Panc1 (cell line): ENCODE measurements at places on chromosomes 5 and 9.

DNA sequence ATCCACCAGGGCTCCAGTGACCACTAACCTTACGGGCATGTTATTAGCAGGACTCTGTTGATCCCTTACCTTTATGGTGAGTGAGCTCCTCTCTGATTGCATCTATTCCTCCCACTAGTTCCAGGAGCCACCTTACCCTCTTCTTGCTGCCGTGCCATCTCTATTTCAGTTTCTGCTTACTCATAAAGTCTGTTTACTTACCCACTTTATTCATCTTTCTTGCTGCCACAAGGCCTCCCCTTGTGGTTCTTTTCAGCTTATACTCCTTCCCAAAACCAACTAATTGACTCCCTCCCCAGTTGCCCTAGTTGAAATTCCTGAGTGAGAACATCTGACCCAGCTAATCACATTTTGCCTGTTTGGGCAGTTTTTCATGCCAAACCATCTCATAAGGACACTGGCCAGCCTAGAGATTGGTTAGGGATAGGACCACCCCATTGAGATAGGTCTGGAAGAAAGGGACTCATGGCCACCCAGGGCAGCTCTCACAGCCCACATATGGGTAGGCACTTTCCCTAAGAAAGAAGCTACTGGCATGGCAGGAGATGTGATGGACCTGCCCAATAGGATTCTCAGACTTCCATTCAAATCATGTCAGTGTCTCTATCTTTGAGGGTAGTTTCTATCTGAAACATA, 412.7 kb downstream of the EFNA5 start:
- DNase-seq, result no peak

DNA sequence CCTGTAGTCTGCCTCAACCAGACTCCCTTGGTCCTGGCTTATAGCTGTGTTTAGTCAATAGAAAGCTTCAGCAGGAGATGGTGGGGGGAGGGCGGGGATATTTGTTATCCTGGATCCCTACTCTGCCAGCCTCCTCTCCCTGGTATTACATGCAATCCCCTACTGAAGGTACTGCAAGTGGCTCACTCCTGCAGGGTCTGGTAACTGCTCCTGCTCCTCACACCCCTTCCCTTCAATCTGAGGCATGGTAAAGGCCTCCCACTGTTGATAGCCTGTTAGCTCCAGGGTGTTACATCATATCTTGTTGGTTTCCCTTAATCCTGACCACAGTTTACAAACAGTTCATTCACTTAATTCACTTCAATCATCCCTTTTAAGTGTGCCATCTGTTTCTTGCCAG, 137.5 kb downstream of the AP3B1 start:
- DNase-seq, result no peak

DNA sequence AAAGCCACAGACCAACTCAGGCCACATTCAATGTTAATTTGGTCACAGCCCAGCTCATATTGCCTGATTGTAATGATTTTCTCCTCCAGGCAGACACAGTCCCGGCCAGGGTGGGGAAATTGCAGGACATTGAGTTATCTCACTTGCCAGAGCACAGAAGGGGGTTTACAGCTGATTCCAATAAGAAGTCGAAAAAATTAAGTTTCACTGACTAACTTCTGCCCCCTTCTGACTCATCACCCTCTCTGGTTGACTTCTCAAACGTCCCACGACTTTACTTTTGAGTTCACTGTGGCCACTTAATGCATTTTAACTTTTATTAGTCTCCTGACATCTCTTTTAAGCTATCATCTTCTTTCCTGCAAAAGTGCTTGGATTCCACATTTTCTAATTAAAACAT, 321.4 kb upstream of the WWC1 start:
- no peak for DNase-seq

DNA sequence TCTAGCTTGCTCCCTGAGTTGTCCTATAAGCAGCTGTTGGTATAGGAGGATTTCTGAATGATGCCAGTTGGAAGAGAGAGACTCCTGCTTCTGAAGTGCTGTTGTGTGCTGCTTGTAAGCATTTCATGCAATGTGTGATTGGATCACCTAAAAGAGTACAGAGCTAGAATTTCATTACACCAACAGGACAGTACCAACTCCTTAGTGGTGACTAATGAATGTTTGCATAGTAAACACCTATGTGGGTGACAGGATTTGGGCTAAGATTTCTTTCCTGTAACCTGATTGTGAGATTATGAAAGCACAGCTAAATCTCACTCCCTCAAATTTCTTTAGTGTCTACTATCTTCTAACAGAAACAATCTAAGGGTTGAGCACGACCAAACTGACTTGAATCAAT, 67.0 kb downstream of the GCNT1 start:
- DNase-seq, result no peak

GRCh38 chr9:99012957-99013512, 69.3 kb downstream of the COL15A1 start:
- no peak for DNase-seq

GRCh38 chr5:159786901-159787691, 129.2 kb upstream of the ADRA1B start:
- no peak for DNase-seq

DNA sequence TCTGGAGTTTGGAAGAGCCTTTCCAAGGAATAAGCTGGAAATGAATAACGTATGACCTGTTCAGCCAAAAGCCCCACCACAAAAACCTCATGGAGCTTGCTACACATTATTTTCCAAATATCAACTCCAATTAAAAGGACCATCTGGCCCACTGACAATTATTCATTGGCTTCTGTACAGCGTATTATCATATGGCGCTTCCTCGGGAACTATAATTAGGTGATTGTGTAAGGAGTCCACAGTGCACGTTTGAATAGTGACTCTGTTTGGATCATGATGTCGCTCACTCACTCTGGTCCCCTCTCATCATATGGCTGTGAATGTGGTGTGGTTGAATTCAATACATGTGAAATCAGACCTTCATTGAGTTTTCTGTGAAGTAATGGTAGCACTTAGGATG, 52.1 kb downstream of the GDNF start:
- no peak for DNase-seq

DNA sequence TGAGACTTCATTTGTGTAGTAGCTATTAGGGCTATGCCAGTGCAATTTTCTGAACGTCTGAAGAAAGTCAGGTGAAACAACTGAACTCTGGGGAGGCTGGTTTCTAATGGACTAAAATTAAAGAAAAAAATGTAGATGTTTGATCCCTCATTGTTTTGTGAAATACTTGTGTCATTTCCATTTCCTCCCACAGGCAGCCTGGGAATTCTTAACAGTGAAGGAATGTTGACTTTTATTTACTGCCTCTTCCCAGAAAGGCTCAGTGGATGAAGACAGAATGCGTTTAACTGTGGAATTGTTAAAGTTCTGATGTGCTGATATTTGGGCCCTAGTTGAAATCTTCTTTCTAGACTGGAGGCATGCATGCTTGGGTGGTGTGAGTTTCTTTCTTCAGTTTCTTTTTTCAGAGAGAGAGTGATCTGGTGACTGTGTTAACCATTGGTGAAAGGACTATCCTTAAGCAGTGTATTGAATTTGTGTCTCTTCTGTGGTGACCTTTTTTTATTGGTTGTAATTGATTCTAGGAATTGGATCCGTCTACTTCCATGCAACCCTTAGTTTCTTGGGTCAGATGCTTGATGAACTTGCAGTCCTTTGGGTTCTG, 15.5 kb downstream of the ACER2 start:
- no peak for DNase-seq

DNA sequence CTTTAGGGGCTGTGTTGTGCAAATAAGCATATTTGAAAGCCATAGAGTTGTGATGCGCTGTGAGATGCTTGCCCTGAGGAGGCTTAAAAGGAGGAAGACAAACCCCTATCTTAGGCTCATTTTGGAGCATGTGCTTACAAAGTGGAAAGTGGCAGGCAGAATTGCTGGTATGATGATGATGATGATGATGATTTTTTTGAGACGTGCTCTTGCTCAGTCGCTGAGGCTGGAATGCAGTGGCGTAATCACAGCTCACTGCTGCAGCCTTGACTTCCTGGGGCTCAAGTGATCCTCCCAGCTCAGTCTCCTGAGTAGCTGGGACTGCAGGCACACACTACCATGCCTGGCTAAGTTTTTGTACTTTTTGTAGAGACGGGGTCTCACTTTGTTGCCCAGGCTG, 1.7 kb downstream of the CNOT8 start:
- no peak for DNase-seq

DNA sequence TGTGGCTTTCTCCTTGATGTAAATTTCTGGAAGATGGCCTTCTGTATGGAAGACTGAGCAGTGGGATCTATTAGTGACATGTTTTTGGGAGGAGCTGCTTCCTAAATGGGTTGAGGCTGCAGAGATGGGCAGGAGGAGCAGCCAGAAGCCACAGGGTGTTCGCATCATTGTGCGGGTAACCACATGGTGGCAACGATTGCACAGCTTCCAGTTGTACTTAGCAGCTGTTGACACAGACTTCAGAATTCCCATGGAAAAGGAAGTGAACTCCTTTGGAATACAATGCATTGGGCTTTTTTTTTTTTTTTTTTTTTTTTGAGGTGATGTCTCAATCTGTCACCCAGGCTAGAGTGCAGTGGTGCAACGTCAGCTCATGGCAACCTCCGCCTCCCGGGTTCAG, 297.3 kb downstream of the NR3C1 start:
- peak; percentile 20 for DNase-seq

DNA sequence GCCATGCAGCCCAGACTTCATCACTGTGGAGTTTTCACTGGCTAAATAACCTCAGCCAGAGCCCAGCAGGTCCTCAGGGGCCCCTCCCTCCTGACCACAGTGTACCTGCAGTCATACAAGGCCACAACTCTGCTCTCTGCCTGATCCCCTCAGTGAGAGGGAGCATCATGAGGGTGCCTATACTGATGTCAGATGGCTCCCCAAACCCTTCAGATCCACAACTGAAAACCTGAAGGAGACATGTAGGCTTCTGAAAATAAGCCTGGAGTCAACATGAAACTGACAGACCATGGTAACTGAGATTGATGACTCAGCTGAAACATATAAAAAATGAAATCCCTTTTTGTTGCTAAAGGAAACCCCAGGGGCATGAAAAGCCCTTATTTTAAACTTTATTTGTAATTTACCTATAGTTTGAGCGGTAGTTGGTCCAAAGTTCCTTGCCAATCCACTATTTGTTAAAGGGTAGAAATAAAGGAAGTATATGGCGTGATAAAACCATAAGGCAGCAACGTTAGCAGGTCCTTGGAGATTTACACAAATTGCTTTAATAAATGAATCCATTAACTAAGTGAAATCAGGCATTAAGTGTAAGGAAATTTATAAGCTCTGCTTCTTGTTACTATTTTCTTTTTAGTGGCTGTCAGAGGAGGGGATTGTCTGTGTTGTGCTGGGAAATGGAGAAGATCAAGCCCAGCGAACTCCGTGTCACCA, 68.3 kb downstream of the FGF1 start:
- no peak for DNase-seq

- DNase-seq, result no peak
These were observed 103.7 kb downstream of the SIL1 start for GRCh38 chr5:139094154-139095131.

DNA sequence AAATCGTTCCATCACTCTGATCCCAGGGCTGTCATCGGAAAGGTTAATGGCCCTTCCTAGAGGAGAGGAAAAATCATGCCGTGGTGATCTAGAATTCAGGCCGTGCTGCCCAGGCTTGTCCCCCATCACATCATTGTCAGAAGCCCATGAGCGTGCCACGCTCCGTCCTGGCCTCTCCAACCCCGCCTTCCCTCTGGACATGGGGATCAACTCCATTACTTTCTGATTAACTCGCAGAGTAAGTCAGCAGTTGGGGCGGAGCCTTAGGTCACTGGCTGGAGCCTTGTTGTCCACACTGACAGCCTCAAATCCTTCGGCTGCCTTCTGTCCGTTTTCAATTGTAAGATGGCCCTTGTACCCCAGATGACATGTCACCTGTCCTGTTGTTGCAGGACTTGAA, 75.0 kb downstream of the MVB12B start:
- DNase-seq, result no peak

DNA sequence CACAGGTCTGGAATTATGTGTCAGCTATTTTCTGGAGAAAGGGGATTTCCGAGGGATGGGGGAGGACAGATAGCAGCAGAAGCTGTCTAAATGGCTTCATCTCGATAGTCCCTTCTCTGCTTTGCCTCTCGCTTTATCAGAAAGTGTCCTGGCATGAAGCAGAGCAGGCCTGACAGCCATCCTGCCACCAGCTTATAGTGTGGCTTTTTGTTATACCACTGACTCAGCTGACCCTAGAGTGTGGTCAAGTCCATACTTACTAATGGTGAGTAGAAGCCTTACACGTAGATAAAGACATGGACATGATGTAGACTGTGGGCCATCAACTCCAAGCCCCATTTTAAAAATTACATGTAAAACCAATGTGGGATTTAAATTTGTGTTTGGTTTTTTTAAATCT, 50.0 kb downstream of the RCL1 start:
- no peak for DNase-seq

- no peak for DNase-seq
These were observed 179.8 kb upstream of the PPP1R26 start for GRCh38 chr9:135299651-135300345.

GRCh38 chr9:132054024-132054423, 25.6 kb downstream of the MED27 start:
- no peak for DNase-seq

DNA sequence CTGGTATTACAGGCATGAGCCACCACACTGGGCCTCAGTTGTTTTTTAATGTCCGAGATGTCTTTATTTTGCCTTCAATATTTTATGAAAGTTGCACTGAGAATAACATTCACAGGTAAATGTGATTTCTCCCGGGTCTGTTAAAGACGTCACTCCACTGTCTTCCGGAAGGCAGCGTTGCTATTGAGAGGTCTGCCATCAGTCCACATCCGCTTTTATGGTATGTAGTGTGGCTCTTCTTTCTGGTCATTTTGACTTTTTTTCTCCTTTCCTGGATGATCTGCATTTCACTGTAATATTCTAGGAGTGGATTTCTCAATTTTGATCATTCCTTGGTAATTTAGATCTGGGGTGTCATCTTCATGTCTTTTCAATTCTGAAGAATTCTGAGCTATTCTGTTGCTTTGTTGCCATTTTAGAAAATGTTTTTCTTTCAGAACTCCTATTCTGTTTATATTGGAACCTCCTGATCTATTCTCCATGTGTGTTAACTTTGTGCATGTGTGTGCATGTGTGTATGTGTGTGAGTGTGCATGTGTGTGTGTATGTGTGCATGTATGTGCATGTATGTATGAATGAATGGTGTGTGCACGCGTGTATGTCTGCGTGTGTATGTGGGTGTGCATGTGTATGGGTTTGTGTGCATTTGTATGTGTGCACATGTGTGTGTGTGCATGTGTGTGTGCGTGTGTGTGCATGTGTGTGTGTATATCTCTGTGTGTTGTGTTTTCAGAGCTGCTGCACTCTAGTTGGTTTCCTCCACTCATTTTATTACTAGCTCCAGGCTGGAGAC, 1.9 kb upstream of the LCN1 start:
- DNase-seq, result no peak
